Pons (tissue), 1 donor: ENCODE measurements at places on chromosomes 7 and 10.
A peak's percentile ranks its signal among the peaks of the same experiment; 100 is the strongest.

DNA sequence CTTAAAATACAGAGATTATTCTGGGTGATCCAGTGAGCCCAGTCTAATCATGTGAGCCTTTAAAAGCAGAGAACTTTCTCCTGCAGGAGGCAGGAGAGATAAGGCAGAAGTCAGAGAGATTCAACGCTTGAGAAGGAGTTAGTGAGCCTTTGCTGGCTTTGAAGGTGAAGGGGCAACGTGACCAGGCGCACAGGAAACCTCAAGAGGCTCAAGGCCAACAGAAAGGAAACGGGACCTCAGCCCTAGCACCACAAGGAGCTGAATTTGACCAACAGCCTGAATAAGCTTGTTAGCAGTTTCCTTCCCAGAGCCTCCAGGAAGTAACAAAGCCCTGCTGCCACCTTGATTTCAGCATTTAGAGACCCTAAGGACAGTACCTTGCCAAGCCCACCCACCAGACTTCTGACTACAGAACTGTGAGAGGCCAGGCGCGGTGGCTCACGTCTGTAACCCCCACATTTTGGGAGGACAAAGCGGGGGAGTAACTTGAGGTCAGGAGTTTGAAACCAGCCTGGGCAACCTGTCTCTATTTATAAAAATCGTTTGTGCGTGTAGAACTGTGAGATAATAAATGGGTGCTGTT lies 87.3 kb upstream of the KAT6B start:
- DNase-seq = peak; percentile 5

GRCh38 chr10:103982639-103983038 lies 15.7 kb downstream of the SLK start:
- peak; percentile 36 for DNase-seq

GRCh38 chr7:140937702-140938264 lies 13.1 kb upstream of the BRAF start:
- DNase-seq = no peak

DNA sequence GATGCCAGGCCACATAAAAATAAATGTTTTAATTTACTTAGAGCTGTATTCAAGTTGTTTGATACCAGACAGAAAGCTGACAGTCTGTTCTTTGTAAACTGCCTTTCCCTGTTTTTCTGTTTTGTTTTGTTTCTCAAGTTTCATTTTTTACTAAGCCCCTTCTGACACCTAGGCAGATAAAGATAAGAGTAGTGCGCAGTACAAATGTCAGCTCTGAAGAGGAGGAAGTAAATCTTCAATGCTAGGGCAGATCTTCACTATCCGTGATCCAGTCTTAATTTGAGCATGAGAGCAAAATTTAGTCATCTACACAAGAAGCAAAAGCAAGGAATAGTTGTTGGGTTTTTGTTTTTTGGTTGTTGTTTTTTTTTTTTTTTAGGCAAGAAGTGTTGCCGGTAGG lies 27.3 kb downstream of the MTURN start:
- DNase-seq = no peak

- DNase-seq = no peak
These were observed 201.1 kb upstream of the PLXNA4 start for GRCh38 chr7:132777414-132777813.

DNA sequence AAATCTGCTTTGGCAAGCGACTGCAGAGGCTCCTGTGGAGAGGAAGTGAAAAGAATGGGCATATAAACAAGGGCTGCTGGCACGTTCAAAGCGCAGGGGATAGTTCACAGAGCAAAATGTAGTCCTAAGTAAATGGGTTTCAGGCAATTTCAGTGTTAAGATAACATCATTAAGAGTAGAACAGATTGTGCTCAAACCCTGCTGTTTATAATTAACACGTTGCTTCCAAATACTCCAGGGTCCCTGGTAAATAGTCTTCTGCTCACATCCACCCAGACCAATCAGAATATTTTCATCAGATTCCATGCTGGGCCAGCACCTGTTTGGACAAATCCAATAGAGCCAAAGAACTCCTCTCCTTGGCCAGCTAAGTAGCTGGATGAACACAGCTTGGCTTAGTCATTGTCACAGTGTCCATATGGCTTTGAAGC lies 81.4 kb downstream of the ORC5 start:
- peak; percentile 35 for DNase-seq

DNA sequence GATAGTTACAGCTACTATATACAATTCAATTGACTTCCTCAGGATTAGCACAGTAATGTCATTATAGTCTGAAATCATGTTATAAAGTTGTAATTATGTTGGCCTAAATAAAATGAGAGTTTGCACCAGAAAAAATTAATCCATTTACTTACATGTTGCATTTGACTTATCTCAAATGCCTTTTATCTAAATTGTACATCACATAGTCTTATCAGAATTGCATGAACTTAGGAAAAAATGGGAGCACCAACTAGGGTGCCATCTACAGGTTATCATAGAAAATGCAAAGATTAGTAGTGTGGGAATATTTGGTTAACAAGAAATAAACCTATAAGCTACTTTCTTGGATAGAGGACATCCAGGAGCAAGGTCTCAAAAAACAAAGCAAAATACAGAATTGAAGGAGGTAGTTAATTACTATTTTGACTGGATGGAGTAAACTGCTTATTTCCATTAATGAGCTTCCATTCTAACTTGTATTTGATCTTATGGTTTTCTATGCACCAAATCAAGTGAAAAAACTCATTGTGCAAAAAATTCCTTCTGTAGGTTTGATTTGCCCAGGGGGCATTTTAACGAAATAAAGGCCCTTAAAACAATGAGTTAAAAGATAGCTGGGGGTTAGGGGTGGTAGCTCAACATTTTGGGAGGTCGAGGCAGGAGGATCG lies 60.0 kb upstream of the ORC5 start:
- DNase-seq = peak; percentile 29

DNA sequence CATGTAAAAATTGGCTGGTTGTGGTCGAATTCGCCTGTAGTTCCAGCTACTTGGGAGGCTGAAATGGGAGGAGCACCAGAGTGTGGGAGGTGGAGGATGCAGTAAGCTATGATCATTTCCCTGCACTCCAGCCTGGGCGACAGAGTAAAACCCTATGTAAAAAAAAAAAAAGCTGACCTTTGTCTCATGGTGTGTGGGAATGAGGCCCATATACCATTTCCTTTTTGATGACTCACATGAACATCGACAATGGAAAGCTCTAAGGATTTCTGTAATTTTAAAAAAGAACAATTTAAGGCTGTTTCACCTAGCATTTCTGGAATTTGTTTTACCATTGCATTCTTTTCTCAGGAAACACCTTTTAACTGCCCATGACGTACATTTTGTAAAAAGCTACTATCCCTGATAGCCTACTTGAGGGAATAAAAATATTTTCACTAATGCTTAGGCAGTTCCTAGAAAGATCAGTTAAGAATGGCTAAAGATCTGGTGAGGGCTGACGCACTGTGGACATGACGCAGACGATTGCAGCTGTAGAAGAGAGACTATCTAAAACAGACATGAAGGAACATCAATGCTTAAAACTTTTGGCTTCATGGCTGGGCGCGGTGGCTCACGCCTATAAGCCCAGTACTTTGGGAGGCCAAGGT lies 400.6 kb upstream of the IGFBP3 start:
- no peak for DNase-seq

GRCh38 chr10:5684971-5685763 lies 529 bp downstream of the TASOR2 start:
- peak; percentile 79 for DNase-seq

DNA sequence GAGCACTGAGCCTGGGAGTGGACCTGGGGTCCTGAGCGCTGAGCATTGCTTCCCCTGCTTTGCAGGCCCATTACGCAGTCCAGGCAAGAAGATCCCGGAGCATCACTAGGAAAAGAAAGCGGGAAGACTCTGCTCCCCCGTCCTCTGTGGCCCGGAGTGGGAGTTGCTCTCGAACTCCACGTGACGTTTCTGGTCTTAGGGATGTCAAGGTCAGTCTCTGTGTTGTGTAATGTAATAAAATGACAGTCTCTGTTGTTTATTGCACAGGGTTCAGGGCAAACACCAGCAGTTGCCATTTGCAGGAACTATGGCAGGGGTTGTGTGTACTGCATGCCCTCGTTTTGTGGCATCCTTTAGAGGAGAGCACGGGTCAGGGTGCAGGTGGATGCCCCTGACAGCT lies 10.0 kb downstream of the IDI2 start:
- DNase-seq = no peak

- no peak for DNase-seq
These were observed 354.1 kb downstream of the TNS3 start for GRCh38 chr7:47227762-47228177.

DNA sequence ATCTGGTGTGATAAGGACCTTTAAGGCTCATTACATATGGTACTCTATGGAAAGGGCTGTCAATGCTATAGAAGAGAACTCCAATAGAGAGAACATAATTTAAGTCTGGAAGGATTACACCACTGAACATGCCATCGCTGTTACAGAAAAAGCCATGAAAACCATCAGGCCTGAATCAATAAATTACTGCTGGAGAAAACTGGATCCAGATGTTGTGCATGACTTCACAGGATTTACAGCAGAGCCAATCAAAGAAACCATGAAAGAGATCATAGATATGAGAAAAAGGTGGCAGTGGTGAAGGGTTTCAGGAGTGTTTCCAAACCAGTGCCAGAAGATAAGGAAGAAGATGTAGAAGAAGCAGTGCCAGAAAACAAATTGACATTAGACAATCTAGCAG lies 18.9 kb upstream of the GPR22 start:
- DNase-seq = no peak

- no peak for DNase-seq
These were observed 139.0 kb upstream of the MTPN start for GRCh38 chr7:136116186-136116585.

- no peak for DNase-seq
These were observed 162.2 kb downstream of the ARHGAP21 start for GRCh38 chr10:24561453-24561852.

DNA sequence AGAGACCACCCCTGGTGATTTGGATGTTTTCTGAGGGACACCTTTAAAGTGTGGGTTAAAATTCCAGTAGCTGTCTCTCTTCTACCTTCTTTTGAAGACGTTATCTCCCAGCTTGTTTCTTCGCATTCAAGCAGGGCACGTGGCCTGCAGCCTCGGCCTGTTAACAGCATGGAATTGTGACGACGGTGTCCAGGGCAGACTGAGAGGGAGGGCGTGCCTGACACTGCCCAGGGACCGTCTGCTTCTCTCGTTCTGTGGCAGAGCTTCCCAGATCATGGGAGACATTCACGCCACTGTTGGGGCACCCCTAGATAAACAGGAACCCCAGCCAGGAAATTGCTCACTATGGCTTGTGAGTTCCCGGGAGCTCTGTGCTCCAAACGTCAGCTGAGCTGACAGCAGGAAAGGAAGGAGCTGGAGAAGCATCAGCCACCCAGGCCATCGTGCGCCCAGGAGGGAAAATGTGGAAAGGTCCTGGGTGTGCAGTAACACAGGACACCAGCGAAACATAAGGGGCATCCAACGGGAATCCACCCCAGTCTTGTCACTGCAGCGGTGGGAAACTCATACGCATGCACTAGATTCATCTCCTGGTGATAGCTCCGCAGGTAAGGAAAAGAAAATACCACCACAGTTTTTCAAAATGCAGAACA lies 41.1 kb upstream of the RBM33 start:
- no peak for DNase-seq

GRCh38 chr7:137441451-137441850 lies 97.9 kb upstream of the PTN start:
- DNase-seq = no peak

DNA sequence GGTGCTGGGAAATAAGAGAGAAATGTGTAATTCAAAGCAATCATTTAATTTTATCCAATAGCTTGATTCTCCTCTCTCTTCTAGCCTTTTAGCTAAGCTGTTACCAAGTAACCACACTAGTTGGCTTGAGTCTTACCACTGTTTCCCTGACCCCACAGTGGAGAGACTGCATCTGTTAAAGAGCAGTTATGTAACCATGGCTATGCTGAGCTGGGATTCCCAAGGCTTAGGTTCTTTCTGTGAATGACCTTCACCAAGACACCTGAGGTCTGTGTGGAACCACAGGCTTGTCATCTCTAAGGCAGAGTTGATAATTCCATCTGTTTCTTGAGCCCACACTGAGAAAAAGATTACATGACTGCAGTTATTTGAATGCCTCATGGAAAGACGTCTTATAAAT lies 47.7 kb upstream of the ATRNL1 start:
- DNase-seq = peak; percentile 17

DNA sequence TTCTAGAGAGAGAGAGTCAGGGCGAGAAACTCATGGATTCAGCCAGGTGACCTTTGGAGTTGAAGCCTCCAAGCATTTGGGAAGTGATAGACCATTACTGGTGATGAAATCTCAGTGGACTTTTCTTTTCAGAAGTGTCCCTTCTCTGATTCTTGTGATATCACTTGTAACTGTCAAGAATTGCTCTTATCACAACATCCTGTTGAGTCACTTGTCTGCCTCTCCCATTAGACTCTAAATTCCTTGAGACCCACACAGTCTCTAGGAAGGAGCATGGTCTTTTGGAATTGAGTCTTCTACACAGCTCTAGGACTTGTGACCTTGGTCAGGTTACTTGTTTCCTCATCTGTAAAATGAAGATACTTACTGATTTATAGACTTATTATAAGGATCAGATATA lies 81.0 kb downstream of the CFAP58 start:
- DNase-seq = no peak

GRCh38 chr10:79295563-79295962 lies 51.7 kb upstream of the PPIF start:
- DNase-seq = peak; percentile 69

GRCh38 chr7:34430456-34430855 lies 227.6 kb upstream of the NPSR1 start:
- no peak for DNase-seq

DNA sequence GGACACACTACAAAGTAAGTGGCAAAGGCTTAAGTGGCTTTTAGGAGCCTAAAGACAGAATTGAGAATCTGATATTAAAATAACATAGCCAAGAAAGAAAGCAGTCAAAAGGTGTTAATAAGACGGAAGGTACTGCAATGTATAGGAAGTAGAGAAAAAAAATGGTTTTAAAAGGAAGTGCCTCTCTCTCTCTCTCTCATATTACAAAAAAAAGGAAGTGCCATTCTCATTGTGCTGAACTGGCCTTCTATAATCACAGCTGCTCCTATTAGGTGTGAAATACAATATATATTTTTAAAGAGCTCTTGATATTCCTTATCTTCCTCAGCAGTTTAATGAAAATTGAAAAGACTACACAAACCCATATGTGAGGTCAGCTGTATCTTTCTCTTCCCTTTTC lies 199.4 kb upstream of the NPVF start:
- DNase-seq = no peak

- DNase-seq = no peak
These were observed 327.9 kb downstream of the ACTR3B start for GRCh38 chr7:153087498-153087897.
